ENCODE measurements at places on chromosomes 7 and 10. TPM values are rescaled to one million over a fixed set of nuclear protein-coding genes. Genes with fewer than 3 reads are reported as not detected.

- no peak for DNase-seq
Observed at GRCh38 chr7:33093266-33093665, 15.9 kb downstream of the RP9 start.

Gene KLLN
- total RNA-seq = 1.1 TPM

DNA sequence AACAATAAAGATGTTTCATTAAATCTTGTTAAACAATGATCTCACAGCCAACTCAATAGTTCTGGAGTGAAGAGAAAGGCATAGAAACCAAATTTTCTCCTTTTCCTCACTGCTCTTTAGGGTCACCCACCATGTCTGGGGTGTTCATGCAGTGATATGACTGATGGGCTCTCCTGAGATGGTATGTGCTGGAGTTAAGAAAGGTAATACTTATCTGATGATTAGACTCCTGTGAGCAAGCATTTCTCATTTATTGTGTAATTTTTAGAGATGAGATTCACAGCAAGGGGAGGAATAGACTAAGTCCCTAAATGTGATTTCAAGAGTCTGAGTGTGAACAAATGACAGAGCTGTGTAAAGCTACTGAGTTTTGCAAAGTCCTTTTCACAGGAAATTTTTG lies 1361.3 kb upstream of the CELF2 start:
- DNase-seq = no peak

DNA sequence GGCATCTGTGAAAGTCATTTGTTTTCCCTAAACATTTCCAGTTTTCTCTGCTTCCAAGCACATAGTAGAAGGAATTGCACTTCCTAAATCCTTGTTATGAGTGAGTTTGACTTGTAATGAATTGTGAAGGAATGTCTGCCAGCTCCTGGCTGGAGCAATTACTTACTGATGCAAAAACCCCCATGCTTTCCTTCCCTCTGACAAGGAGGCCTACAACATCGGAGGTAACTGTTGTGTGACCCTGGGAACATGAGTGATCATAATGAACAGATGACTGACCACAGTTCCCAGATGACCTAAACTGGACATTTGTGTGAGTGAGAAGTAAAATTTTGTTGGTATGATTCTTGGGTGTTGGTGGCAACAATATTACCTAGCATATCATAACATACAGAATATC lies 21.4 kb upstream of the CPVL start:
- DNase-seq = no peak

DNA sequence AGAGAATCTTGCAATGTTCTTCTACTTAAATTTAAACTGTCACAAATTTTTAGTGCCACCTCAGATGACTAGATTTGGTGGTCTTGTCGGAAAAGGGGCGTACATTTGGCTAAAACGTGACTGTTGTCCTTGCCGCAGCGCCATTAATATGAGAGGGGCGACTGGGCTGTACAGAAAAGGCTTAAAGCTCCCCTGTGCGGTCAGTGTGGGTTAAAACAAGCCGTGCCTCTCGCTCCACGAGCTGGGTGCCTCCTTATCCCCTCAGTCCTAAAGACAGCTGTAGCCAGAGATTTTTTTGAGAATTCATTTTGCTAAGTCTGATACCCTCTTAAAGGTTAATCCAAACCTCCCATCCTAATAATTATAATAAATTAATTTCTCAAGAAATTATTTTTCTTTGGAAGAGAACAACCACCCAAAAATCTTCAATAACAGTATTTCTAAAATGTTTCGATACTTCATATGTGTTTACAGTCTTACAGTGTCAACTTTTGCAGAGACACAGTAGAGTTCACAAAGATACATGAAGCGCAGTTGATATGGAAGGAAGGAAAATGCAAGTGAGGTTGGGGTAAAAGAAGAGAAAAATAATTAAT lies 68.6 kb downstream of the C7orf25 start:
- no peak for DNase-seq

- DNase-seq = peak; percentile 51
Observed at GRCh38 chr10:119029613-119030420, at the start of gene NANOS1. TSS of gene NANOS1 (plus strand) at chr10:119029714. CDS start at chr10:119029802, 88 bp downstream.

GRCh38 chr10:103688491-103688890 lies 166.9 kb downstream of the SH3PXD2A start:
- DNase-seq = no peak

Gene SPDYE18
- not detected for total RNA-seq

- DNase-seq = no peak
Observed at GRCh38 chr7:4156190-4156589, 525.9 kb upstream of the FOXK1 start.

GRCh38 chr10:14772399-14772798 lies 2.3 kb downstream of the FAM107B start:
- DNase-seq = no peak

GRCh38 chr7:37643876-37644275 lies 39.7 kb upstream of the GPR141 start:
- DNase-seq = no peak

- DNase-seq = no peak
Observed at GRCh38 chr10:83346266-83346910, 792.9 kb upstream of the GHITM start.

DNA sequence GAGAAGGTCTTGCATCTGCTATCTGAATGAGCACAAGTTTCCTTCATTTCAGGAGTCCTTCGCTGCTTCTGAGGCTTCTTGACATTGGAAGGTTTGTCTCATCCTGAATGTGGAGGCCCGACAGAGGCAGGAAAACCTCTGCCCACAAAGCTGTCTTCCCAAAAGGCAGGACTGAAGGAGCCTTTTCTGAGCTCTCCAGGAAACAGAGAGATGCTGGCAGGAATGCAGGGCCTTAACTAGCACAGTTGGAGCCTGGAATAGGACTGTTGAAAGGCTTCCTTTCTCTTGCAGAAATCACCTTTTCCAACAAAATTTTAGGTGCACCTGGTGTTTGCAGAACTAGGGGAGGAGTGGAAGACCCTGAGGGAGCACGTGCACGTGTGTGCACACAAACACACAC lies 637.4 kb upstream of the MKI67 start:
- DNase-seq = no peak

All from CD8-positive, alpha-beta memory T cell (primary cell).